ENCODE measurements at places on chromosomes 3 and 15. TPM values are rescaled to one million over a fixed set of nuclear protein-coding genes. Genes with fewer than 3 reads are reported as not detected.

IGDCC3 gene
- not detected for polyA plus RNA-seq

GRCh38 chr15:100809151-100809550 lies 70.5 kb upstream of the ALDH1A3 start:
- no peak for DNase-seq

FOXB1 gene
- polyA plus RNA-seq, result not detected

DNA sequence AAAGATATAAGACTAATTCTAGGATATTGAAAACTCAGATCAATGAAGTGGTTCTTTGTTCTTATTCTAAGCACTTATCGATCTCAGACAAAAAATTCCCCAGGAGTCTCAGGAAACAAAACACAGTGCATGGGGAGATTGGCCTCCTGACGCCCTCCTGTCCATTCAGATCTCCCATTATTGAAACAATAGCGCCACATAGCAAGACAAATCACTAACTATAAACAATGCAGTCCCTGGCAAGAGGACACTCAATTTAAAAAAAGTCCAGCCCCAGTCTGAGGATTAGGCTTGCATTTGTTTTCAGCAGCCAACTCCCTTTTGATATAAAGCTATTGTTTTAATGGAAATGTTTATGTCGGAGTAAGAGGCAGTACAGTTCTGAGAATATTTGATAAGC lies 528.2 kb downstream of the GABRG3 start:
- DNase-seq, result no peak

DNA sequence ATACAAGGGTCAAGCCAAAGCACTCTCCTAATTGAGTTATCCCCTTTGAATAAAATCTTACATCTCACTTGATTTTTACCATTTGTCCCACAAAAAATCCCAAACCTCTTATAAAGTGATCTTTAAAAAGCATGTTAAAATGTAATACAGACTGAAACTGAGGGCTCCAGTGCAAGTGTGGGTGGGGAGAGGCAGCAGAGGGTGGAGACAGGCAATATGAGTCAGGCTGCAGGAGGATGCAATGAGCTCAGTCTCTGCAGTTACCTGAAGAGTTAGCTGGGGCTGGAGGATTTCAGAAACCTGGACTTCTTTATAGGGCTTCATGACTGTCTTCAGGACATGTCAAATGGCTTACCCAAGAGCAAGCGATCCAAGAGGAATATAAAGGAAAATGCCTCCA lies 14.2 kb upstream of the COLQ start:
- DNase-seq, result no peak

ADCY5 gene
- not detected for polyA plus RNA-seq

GOLGA8J gene
- polyA plus RNA-seq, result not detected

ZPLD1 gene
- not detected for polyA plus RNA-seq

DNA sequence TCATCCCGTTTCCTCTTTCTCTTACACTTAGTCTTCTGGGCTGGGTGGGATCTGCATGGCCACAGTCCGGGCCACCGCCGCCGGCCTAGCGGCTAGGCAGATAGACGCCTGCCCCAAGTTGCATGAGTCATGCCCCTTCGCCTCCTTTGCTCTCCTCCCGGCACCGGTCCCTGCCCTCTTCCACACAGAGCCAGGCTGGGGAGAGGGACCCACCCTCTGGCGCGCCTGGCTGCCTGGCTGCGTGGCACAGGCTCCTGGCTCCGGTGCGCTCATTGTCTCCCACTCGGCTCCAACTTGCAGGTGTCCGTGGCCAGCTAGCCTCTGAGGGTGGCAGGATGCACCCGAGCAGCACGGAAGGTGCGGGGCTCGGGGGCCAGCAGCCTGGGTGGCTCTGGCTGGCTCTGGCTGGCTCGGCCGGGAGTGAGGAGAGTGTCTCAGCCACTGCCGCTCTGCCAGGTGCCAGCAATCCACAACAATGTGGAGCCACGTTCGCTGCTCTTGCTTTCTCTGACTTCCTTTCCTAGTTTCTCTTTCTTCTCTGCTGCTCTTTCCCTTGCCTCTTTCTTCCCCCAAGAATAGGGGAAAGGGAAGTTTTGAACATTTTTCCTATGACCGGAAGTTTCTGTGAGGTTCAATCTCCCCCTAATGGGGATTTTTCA lies 22.4 kb upstream of the MTHFS start:
- no peak for DNase-seq

SERINC4 gene
- 0.10 TPM for polyA plus RNA-seq

- DNase-seq, result no peak
Measured at GRCh38 chr15:41578736-41579383, 19.8 kb downstream of the TYRO3 start.

GRCh38 chr15:93553167-93553935 lies 464.3 kb upstream of the RGMA start:
- DNase-seq, result no peak

DNA sequence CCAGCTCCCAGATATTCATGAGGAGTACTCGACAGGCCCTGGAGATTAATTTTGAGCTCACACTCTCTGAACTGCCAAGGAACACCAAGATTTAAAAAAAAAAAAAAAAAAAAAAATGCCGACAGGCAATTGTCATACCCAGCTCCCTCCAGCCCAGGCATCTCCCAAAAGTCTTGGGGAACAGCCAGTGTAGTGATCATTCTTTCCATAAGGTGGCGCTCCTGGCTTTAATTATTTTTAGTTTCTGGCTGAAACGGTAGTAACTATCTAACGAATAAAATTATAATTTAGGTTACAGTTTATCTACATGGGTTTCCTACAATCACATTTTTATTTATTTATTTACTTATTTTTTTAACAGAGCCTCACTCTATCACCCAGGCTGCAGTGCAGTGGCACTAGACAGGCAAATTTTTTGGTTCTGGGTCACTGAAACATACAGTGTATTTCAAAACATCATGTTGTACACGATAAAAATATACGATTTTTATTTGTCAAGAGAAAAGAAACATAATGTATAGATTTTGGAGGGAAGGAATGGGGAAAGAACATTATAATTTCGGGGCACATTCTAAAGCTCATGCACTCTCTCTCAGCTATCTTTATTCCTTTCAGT lies 157.3 kb downstream of the ADAMTS9 start:
- DNase-seq, result no peak

DNA sequence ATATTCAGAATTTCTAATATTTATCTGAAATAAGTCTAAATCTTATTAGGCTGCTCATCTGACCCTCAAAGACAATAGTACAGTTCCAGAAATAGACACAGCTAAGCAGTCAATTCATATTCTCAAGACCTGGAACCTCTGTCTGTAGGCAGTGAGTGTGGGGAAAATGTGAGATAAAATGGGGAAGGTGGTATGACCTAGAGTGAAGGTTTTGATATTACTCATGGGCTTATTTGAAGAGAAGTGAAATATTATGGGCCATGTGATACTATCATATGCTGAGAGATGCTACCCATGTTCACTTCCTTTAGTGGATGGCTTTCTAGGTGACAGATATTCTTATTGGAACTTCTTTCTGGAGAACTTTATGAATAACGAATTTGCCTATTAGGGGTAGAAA lies 33.5 kb downstream of the TGFBR2 start:
- DNase-seq, result peak; percentile 67

DNA sequence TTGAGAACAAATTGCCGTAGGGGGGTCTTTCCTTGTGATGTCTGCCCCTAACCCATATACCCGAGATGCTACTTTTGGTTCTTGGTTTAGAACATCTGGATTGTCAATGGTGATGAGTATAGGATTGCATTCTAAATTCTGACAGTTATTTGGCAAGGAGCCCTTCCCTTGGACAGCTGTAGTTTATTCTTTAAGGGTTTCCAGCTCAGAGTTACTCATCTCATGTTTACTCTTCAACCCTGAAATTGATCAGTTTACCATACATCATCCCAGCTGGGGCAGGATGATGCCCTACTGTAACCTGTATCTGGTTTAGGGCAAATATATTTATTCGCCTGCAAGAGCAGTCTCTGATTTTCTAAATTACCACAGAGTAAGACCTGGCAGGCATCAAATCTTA lies 85.7 kb upstream of the XCR1 start:
- DNase-seq, result no peak

GRCh38 chr3:99355465-99355864 lies 282.9 kb upstream of the COL8A1 start:
- DNase-seq, result no peak

DNA sequence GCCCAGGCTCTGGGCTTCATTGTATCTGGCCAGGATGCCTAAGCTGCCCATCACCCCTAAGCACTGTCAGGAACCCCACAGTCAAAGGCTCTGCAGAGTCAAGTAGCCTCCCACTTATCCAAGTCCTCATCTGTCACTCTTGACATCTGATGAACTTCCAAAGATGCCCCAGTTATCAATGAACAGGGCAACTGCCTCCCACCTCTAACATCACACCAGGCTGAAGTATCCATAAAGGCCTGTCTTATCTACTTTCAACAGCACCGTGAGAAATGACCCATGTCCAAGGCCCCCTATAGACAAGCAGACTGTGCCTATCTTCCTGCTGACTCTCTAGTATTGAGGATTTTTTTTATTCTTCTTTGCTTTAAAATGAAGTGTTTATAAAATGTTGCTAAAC lies 56.4 kb downstream of the TRIM69 start:
- DNase-seq, result no peak

GRCh38 chr3:473033-473800 lies 276.7 kb downstream of the CHL1 start:
- no peak for DNase-seq

DNA sequence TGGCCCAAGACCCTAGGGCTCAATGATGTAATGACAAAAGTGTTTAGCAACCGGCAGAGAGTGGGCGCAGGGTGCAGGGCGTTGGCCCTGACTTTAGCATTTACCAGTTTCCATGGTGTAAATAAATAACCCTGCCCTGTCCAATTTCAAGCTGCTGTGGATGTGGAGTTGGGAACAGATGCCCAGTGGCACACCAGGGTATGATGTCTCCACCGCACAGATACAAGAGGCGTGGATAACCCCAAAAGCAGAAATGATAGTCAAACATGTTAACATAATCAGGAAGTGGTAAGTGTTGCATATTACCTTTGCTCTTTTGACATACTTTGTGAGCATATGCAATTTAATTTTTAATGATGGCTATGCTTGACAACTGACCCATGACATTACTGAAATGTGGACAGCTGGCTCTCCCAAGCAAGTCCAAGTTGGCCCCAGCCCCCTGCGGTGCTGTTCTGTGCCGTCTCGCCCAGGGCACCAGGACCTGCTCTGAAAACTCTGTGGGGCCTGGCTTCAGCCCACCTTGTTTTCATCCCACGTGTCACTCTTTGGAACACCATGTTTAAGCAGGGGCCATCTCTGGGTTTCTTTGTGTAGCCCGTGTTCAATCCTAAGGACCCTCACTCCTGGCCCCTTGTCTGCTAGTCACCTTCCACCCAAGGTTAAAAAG lies 10.8 kb upstream of the ANPEP start:
- DNase-seq, result peak; percentile 91

CLDN16 gene
- polyA plus RNA-seq, result not detected

- DNase-seq, result no peak
Measured at GRCh38 chr15:38905632-38906031, 341.0 kb upstream of the RASGRP1 start.

DNA sequence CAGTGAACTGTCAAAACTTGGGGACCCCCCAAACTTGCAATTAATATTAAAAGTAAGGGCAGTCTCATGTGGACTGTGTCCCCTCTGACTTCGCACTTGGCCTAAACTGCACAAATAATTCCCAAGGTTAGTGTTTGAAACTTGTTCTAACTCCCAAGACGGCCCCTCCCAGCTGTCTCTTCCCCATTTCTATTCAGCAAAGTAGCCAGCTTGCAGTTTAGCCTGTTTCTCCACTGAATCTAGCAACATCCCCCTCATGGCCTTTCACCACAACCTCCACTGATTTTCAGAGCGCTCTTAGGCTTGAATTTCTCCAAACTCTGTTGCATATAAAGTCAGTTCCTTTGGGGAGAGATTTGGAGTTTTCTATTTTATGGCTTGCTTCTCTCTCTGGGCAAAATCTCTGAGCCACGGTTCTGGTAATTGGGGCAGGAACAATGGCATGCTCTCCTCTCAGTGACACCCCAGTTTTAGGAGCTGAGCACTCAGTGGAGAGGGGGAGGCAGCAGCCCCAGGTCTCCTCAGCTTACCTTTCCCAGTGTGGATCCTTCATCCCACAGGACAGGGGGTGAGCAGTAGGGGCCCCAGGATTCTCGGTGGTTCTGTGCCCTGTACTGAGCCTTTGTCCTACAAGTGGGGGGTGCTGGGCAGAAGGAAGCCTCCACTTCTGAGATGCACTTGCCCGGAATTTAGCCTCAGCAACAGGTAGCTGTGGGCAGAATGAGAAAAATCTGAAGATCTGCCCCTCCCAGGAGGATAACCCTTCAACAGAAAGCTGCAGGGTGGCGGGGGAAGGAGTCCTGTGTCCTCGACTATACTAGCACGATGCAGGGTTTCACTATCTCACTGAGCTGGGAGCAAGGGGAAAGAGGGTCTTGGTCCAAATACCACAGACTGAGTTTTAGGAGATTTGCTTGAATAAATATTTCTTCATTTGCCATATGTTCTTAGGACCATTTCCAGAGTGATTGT lies 39.3 kb upstream of the GATA2 start:
- DNase-seq, result no peak

GHRL gene
- polyA plus RNA-seq, result 7.0 TPM

DNA sequence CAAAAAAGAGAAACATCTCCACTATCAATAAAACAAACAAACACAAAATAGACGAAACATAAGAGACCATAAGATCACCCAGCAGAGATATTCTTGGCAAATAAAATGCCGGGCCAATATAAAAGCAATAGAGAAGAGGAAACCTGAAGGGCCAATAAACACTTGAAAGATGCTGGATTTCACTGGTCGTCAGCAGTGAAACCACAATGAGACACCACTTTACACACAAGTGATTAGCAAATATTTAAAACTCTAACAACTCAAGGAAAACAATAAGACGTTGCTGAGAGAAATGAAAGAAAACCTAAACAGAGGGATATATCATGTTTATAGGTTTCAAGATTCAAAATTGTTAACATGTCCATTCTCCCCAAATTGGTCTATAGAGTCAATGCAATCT lies 148.5 kb downstream of the WDR76 start:
- DNase-seq, result no peak

GRCh38 chr3:179750720-179751328 lies 98.0 kb downstream of the USP13 start:
- no peak for DNase-seq

DNA sequence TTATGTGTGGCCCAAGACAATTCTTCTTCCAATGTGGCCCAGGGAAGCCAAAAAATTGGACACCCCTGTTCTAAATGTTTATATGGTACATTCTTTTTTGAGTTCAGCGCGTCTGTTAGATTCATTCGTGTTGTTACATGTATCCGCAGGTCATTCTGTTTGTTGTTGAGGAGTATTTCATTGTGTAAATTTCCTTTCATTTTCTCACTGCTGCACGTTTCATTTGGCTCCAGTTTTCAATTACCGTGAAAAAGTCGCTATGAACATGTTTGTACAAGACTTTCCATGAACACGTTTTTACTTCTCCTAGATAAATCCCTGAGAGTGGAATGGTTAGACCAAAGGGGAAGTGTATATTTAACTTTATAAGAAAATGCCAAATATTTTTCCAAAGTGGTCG lies 7.5 kb upstream of the OPA1 start:
- no peak for DNase-seq

C3orf62 gene
- polyA plus RNA-seq, result 1.0 TPM

GOLGA6D gene
- polyA plus RNA-seq, result not detected

TRAIP gene
- 0.95 TPM for polyA plus RNA-seq

DNA sequence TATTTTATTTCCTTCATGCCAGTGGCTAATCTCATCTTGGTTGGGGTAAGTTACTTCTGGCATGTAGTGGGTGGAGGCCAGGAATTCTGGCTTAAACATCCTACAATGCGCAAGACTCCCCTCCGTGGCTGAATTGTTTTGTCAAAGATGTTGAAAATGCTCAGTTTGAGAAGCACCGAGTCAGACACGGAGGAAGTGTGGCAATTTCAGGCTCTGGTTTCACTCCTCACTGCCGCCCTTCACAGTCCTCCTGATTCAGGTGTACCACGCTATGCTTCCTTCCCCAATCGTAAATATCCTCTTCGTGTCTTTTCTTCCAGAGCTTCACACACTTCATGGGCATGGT lies 150.7 kb downstream of the OPA1 start:
- DNase-seq, result no peak
